ENCODE measurements at places on chromosomes 16 and 17.
A peak's percentile ranks its signal among the peaks of the same experiment; 100 is the strongest.

DNA sequence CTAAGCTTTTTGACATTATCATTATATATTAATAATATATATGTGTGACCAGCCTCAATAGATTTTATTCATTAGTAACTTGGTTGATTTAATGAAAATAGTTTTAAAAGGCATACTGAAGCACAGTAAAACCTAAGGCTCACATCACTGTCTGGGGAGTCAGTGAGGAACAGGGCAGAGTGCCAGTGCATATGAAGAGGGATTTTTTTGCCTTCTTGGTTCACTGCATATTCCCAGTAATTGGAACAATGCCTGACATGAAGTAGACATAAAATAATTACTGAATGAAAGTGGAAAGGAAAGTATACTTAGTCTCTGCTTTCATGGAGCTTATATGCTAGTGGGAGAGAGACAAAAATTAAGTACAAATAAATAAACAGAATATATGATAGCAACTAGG is 81.1 kb downstream of the FTO start:
- DNase-seq = no peak

GRCh38 chr17:2034806-2035540 is 5.0 kb downstream of the DPH1 start:
- DNase-seq = no peak

- DNase-seq = no peak
Measured at GRCh38 chr16:27993587-27993986, 69.9 kb downstream of the GSG1L start.

GRCh38 chr17:32157225-32157624 is 14.9 kb downstream of the RHOT1 start:
- no peak for DNase-seq

- no peak for DNase-seq
Measured at GRCh38 chr17:30278032-30278431, 13.7 kb downstream of the BLMH start.

GRCh38 chr16:12162151-12162985 is 185.8 kb downstream of the SNX29 start:
- no peak for DNase-seq

DNA sequence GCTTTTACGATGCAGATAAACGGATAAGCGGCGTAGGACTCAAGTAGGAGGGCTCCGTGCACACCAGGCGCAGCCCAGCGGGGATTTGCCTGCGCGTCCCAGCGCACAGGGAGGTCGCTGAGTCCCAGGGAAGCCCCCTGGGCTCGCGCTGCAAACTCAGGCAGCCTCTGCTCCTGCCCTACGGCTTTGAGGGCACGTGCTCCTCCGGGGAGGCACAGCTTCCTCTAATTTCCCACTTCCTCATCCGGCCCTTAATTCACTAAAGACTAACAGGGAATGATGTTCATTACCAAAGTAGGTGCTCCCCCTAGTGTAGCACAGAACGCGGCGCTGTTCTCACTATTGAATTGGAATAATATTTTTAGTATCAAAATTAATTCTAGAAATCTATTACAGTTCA is 825.4 kb downstream of the KCNJ18 start:
- no peak for DNase-seq

- no peak for DNase-seq
Measured at GRCh38 chr17:80937462-80938381, 53.9 kb upstream of the CHMP6 start.

GRCh38 chr17:35295686-35296085 is 52.8 kb downstream of the SLFN5 start:
- no peak for DNase-seq

DNA sequence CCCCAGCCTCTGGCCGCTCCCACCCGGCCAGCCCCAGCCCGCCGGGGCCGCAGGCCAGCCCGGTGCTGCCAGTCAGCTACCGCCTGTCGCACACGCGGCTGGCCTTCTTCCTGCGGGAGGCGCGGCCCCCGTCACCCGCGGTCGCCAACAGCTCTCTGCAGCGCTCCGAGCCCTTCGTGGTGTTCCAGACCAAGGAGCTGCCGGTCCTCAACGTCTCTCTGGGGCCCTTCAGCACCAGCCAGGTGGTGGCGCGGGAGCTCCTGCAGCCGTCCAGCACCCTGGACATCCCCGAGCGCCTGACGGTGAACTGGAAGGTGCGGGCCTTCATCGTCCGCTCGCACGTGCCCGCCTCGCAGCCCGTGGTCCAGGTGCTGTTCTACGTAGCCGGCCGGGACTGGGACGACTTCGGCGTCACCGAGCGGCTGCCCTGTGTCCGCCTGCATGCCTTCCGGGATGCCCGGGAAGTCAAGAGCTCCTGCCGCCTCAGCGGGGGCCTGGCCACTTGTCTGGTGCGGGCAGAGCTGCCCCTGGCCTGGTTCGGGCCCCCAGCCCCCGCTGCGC is 46.8 kb downstream of the TMEM132E start:
- DNase-seq = no peak

GRCh38 chr16:180681-181564 is 664 bp downstream of the HBQ1 start:
- peak; percentile 38 for DNase-seq

DNA sequence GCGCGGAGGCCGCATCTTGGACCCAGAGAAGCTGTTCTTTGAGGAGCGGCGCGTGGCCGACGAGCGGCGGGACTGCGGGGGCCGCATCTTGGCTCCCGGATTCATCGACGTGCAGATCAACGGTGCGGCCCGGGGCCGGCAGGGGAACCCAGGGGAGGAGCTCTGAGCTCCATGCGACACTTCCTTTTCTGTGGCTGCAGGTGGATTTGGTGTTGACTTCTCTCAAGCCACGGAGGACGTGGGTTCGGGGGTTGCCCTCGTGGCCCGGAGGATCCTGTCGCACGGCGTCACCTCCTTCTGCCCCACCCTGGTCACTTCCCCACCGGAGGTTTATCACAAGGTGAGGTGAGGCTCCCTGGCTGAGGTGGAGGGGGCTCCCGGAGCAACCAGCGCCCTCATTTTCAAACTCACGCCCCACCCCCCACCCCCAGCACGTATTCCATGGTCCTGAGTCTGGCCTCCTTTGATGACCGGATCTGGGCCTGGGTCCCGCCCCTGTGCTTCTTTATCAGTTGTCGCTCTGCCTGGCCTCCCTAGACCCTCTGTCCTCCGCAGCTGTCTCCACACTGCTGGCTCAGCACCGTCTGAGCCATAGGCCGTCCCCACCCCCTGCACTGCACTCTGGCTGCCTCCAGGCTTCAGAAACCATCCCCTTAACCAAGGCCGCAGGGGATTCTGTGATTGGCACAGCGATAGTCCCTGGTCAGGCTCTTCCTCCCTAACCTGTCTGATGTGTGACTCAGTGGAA is 787 bp downstream of the AMDHD2 start:
- peak; percentile 38 for DNase-seq

DNA sequence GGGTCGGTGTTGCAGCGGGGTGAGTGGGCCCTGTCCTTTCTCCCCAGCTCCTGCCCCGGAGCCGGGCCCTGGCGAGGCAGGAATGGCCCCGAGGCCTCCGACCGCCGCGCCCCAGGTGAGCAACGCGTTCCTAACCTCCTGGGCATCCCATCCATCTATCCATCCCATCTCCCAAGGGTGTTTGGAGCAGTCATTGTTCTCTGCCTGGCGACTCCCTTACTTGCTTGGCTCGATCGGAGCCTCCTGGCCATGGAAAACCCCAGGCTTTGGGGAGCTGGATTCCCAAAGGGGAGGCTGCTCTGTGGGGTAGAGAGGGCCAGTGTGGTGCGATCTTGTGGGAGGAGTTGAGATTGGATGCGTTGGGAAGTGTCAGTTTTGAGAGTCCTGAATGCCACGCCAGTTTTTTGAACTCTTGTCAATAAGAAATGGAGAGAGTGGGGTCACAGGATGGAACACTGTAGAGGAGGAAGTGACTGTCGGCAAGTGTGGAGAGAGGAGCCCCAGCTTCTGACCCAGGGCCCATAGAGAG is 684 bp downstream of the ZFP90 start:
- peak; percentile 17 for DNase-seq

GRCh38 chr16:89164436-89164835 is 7.1 kb upstream of the CDH15 start:
- DNase-seq = no peak

DNA sequence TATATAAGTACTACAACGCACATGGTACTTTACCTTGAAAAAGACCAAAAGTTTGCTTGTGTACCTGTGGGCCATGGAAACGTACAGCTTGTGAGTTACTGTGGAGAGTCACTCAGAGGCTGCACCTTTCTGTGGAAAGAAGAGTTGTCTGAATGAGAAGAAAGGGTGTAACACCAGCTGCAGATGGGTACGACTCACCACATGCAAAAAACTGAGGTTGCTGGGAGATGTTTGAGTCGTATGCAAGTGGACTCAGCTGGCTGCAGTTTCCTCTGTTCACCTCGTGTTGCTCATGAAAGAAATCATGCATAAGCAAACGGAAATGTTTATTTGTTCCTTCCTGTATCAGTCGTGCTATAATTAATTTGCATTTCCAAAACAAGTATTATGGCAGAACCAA is 22.4 kb upstream of the DYNLRB2 start:
- no peak for DNase-seq

- DNase-seq = no peak
Measured at GRCh38 chr17:1762233-1762900, 507 bp downstream of the SERPINF1 start.

DNA sequence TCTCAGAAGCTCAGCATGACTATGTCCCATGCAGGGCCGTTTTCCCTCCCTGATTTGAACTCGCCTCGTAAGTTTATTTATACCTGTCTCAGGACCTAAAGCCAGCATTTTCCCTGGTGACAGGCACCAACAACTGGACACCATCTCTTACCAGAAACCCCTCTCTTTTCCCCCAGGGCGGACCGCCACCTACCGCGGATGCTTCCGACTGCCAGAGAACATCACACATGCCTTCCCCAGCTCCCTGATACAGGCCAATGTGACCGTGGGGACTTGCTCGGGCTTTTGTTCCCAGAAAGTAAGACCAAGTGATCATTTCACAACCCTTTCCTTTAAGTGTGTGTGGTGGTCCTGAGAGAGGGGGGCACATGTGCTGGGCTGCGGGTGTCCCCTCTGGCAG is 24.7 kb downstream of the WSCD1 start:
- DNase-seq = no peak

DNA sequence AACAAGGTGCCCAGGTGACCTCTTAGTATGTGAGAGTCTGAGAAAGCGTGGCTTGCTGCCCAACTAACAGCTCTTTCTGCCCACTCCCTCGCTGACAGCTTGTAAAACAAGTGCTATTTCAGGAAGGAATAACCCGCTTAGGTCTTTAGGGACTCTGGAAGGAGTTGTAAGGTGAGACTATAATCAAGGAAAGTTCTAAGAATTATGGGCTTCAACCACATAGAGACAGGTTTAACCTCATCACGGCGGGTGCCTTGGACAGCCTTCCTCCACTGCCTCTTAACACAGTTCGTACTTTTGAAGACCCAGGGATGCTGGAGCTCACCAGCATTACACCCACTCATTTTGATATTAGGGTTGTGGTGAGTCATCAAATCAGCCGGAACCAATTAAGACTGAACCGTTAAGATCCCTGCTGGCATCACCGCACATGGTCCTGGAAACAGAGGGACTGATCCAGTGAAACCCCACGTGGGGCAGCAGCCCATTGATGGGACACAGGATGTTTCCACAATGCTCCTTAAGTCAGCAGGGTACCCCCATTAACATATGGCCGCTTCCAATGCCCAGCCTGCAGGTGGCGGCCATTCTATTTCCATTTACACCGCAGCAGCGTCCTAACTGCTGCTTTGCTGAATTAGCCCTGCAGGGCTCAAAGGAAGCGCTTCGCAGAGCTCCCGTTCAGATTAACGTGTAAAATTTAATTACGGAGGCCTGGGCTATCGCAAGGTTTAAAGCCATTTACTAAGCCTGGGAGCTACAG is 176.6 kb upstream of the SDK2 start:
- DNase-seq = no peak

GRCh38 chr17:70820276-70820675 is 650.9 kb downstream of the KCNJ2 start:
- no peak for DNase-seq

DNA sequence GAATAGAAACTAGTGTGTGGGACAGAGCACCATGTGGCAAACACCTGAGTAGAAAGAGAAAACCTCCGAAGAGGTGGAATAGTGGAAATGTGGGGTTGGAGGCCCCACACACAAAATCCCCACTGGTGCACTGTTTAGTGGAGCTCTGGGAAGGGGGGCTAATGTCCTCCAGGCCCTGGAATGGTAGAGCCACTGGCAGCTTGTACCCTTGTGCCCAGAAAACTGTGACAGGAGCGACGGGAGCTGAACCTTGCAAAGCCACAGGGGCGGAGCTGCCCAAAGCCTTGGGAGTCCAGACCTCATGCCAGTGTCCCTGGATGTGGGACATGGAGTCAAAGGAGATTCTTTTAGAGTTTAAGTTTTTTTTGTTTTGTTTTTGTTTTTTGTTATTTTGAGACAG is 50.6 kb downstream of the RNF112 start:
- DNase-seq = no peak

GRCh38 chr17:37714897-37715296 is 30.0 kb downstream of the HNF1B start:
- no peak for DNase-seq

DNA sequence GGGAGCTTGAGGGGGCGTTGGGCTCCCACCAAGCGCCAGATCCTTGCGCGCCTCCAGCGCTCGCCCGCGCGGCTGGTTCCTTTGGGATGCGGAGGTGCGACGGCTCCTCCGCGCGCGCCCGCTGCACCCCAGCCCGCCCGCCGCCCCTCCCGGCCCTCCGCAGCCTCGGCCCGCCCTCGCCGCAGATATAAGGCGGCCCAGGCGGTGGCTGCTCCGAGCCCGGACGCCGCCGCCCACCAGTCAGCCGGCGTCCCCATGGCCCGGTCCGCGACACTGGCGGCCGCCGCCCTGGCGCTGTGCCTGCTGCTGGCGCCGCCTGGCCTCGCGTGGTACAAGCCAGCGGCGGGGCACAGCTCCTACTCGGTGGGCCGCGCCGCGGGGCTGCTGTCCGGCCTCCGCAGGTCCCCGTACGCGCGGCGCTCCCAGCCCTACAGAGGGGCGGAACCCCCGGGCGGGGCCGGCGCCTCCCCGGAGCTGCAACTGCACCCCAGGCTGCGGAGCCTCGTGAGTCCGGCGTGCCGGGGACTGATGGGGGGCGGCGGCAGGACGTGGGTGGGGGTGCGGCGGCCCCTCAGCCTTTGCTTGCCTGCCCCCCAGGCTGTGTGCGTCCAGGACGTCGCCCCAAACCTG is at the start of gene NPB:
NPB (plus strand) TSS at position 216 of the 630 bp plus-strand sequence; CDS start at position 256, 40 bp downstream.
- DNase-seq = peak; percentile 16

- DNase-seq = no peak
Measured at GRCh38 chr17:6325051-6325450, 109.9 kb downstream of the AIPL1 start.
